ENCODE measurements at places on chromosomes 1 and 21. TPM values are rescaled to one million over a fixed set of nuclear protein-coding genes. Genes with fewer than 3 reads are reported as not detected.
A peak's percentile ranks its signal among the peaks of the same experiment; 100 is the strongest.

The RIPPLY3 gene
- 1.7 TPM for total RNA-seq

DNA sequence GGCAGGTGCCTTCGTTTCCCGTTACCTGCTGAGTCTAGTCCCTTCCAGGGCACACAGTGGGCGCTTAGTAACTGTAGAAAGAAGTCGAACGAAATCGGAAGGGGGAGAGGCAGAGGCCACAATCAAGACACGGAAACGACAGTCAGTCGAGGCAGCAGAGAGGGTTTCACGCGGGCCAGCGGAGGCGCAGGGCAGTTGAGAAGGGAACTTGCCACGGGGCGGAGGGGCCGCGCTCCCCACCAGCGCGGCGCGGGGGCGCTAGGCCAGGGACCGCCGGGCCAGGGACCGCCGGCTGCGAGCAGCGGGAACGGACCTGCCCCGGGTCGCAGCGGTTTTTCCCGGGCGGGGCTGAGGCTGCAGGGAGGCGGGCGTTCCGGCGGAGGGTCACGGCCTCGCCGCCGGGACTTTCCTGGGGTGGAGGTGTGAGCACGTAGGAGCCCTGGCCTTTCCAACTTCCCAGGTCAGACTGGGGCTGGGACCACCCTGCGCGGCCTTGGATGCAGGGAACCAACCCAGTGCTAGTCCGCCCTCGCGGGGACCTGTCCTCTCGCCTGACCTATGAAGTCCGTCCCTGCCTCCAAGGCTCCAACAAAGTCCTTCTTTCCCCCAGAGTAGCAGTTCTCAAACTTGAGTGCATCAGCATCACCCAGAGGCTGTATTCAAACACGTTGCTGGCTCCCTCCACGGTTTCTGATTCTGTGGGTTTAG lies 150.1 kb upstream of the FGGY start:
- peaks cover 8% of the 10 kb centered on the region for H3K4me1 ChIP-seq
- peak overlapping the region; percentile 75 for H3K4me3 ChIP-seq
- H3K36me3 ChIP-seq = no peaks in the 10 kb centered on the region
- peak; percentile 55 for DNase-seq
- H3K27ac ChIP-seq = no peak overlapping the region
- no peaks in the 10 kb centered on the region for H3K27me3 ChIP-seq

DNA sequence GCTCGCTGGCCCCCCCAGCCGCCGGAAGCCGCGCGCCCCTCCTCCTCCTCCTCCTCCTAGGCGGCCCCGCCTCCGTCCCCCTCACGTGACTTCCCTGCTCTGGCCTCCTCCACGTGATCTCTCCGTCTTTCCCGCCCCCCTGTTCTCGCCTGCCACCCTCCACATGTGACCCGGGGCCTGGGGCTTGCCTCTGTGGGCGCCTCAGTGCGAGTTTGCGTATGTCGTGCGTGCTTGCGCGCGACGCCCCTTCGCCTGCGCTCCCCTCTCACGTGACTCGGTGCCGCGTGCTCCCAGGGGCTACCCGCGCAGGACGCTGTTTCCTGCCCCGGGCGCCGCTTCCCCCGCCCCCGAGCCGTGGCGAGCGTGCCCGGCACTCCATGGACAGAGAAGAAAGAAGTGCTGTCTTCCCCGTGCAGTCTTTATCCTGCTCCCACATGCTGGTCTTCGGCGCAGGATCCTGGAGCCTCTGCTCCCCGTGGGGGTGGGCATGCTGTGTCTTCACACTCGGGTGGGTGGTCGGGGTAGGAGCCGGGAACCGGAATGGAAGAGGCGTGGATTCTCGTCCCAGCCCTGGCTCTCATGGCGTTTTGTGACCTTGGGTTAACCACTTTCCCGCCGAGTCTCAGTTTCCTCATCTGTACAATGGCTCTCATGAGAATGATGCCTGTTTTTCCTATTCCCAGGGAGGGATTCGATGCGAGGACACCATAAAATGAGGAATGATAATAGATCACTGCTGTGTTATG lies 431 bp upstream of the UBE2Q1 start:
- H3K4me3 ChIP-seq = peak overlapping the region; percentile 81
- H3K27me3 ChIP-seq = no peaks in the 10 kb centered on the region
- no peaks in the 10 kb centered on the region for H3K4me1 ChIP-seq

DNA sequence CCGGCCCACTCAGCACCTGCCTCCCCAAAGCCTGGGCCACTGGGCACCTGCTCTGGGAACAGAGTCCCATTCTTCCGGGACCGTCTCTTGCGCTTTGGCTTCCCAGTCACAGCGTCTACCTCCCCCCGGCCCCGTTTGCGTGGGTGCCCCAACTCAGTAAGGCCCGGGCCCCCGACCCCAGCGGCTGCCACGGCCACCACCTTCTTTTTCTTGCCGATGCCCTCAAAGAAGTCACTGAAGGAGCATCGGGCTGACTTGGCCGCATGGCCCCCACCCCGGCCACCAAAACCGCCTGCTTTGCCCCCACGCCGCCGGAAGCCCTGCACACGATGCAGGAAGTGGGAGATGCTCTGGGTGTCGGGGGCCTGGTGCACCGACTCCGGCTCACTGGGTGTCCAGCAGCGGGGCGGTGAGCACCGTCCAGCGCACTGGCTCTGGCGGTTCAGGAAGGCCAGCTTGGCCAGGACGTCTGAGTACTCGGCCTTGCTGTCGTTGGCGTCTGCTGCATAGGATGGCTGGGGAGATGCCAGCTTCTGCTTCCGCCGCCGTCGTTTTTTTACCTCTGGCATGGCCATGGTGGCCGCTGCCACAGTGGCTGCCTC lies 54.0 kb downstream of the AHDC1 start:
- peaks cover 9% of the 10 kb centered on the region for H3K36me3 ChIP-seq
- H3K4me1 ChIP-seq = no peaks in the 10 kb centered on the region
- H3K4me3 ChIP-seq = no peak overlapping the region

- peaks cover 12% of the 10 kb centered on the region for H3K4me1 ChIP-seq
- DNase-seq = no peak
- no peak overlapping the region for H3K27ac ChIP-seq
- H3K4me3 ChIP-seq = no peak overlapping the region
Observed at GRCh38 chr1:154330669-154331068, 5.3 kb downstream of the ATP8B2 start.

DNA sequence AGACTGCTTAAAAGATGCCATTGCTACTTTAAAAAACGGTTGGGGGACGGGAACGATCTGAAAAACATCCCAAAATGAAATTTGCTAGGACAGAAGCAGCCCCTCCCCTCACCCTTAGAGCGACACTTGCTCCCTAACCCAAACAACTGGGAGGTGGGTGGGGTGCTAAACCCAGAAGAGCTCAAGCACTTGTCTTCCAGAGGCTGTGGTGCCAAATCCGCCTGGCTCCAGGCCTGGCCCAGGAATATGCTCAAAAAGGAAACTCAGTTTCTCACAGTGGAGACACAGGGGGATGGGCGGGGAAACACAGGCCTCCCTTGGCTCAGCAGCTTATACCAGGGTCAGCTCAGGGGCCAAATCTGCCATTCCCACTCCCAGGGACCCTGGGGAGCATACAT lies 644 bp upstream of the PBXIP1 start:
- H3K36me3 ChIP-seq = peaks cover 8% of the 10 kb centered on the region
- peaks cover 6% of the 10 kb centered on the region for H3K4me1 ChIP-seq
- H3K27me3 ChIP-seq = no peaks in the 10 kb centered on the region

GRCh38 chr1:157388057-157388456 lies 164.3 kb downstream of the FCRL5 start:
- H3K36me3 ChIP-seq = no peaks in the 10 kb centered on the region
- no peak overlapping the region for H3K27ac ChIP-seq

DNA sequence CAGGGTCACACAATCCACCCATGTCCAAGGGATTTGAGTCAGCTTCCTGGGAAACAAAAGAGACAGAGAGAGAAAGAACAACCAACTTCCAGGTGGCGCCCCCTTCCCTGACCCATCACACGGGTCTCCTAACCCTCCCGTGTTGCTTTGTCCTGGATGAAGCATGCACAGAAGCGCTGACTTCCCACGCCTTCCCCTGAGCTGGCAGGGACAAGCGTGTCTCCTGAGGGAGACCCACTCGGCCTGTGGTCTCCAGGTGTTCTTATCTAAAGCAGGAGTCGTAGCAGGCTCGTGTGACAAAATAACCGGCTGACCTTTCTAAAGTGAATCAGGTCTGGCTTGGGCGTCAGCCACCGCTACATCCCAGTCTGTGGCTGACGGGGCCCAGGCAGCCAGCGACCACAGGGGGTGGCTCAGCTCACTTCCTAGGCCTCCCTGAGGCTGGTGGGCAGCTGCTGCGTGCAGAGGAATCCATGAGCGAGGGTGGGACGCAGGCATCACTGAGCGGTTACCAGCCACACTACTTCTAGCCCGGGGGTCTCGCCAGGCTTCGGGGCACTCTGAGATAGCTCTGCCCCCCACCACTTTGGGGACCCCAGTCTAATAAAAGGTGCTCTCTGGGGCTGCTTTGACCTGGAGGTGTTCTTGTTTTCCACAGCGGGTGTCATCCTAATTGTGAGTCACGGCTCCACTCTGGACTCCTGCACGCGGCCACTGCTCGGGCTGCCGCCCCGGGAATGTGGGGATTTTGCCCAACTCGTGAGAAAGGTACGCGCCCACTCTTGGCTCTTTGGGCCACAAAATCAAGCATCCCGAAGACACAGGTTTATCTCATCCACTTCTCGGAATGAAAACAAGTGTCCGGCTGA lies 40.4 kb downstream of the UBASH3A start:
- no peaks in the 10 kb centered on the region for H3K27me3 ChIP-seq
- H3K4me1 ChIP-seq = no peaks in the 10 kb centered on the region
- DNase-seq = no peak
- H3K36me3 ChIP-seq = no peaks in the 10 kb centered on the region
- H3K4me3 ChIP-seq = no peak overlapping the region

- no peaks in the 10 kb centered on the region for H3K4me1 ChIP-seq
- H3K27me3 ChIP-seq = no peaks in the 10 kb centered on the region
- no peak overlapping the region for H3K4me3 ChIP-seq
Observed at GRCh38 chr1:204530932-204531331, 14.7 kb downstream of the MDM4 start.

DNA sequence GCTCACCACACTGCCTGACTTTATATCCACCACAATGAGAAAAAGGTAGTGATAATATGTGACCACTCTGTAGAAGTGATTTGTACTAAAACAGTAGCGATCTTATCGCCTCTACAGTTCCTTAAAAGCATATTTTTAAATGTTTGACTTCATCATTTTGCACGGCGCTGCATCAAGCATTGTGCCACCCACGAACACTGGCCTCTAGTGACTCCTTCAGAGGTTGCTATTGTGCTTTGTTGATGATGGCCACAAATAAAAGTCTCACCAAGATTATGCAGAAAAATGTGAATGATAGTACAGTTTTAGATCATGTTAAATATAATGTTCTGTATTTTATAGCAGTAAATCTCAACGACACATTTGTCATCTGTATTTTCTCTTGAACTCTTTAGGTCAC lies 186.5 kb upstream of the NCAM2 start:
- 0 out of 2 replicates have a peak, but pooled peaks cover 3% of the 10 kb centered on the region for H3K36me3 ChIP-seq
- DNase-seq = no peak
- H3K4me3 ChIP-seq = no peak overlapping the region
- H3K27me3 ChIP-seq = no peaks in the 10 kb centered on the region
- no peak overlapping the region for H3K27ac ChIP-seq
- no peaks in the 10 kb centered on the region for H3K4me1 ChIP-seq

All from H9 (cell line).